Stimulated activated CD8-positive, alpha-beta memory T cell treated with anti-CD3 and anti-CD28 coated beads, Interleukin-4, amount 100 ng/mL, for 4 hours (primary cell): ENCODE measurements at places on chromosomes 11 and 22.

DNA sequence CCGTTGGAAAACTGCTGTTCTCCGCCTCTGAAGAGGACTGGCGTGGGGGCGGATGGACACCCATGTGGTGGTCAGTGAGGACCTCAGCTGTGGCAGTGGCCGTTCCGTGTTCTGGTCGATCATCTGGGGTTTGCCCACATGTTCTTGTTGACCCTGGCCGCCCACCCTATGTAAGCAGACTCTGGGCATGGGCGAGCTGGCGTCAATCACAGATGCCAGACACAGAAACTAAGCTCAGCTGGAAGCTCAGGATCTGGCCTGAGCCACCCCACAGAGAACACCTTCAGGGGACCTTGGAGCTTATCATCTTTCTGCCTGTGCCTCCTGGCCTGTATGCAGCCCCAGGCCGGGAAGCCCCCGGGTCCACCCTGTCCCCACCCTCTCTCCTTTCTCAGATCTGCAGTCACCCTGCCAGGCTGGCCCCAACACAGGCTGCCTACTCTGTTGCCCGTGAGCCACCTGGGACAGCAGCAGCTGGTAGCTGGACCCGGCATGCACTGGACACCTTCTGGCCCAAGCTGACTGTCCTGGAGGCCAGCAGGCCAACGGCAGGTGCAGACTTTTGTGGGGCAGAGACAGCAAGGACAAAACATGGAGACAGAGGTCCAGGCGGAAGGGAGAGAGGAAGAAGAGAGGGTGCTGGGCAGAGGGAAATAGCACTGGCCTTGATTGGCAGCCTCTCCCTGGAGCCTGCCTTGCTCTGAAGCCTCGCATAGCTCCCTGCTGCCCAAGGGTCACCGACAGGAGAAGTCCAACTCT, 91.5 kb downstream of the PHF21B start:
- DNase-seq = no peak

DNA sequence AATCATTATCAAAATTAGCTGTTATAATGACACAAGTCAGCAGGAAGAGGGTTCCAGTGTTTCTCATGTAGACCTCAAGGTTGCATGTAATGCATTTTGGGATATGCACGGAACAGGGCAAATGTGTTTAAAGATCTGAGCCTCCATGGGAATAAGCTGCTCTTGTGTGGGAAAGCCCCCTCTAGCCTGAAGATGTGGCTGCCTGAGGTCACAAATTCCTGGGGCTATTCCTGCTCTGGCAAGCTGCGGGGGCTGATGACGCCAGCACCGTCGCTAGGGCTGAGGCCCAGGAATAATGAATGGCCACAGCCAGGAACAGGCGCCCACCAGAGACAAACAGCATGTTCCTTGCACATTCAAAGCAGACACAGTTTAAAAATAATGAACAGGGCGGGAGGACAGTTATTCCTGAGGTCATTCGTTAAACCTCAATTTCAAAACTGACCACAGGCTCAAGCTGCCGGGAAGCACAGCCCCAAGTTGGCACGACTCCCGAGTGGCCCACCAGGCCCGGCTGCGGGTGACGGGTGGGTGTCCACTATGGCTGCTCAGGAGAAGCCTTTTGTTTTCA, 11.7 kb downstream of the OSBPL5 start:
- no peak for DNase-seq

- peak; percentile 2 for DNase-seq
Observed at GRCh38 chr11:125111001-125111342, 454 bp downstream of the TMEM218 start.

DNA sequence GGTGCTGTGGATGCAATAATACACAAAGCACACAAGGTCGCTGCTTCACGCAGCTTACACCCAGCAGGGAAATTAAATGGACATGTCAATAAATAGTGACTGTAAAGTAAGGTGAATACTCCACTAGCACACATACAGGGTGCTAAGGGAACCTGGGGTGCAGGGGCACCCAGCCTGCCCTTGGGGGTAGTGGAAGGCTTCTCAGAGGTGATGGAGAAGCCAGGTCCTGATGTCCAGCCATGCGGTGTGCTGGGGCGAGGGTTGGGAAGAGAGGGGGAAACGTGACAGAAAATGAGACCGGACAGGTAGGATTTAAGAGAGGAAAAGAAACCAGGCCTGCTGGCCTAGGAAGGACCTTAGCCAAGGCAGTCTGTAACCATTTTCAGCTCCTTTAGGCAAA, 200.5 kb downstream of the GRIK4 start:
- DNase-seq = no peak

DNA sequence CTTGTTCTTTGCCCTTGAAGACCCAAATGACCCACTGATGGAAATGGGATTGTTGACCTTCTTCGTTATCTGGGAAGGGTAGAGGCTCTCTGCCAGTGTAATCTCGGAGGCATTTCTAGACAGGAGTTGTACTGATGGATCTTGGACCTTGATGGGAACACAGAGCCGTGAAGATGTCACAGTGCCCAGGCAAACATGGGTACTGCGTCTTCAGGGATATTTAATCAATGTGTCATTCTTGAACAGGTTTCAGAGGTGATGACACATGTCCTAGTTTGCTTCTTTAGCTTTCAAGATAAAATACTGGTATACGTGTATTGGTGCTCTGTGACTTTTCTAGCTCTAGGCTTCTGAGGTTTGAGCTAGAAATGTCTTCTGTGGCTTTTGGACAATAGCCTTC, 6.2 kb downstream of the LDLRAD3 start:
- DNase-seq = no peak

- no peak for DNase-seq
Observed at GRCh38 chr11:126083829-126084607, 21.4 kb upstream of the CDON start.

GRCh38 chr11:12222055-12222792, 111.8 kb downstream of the MICAL2 start:
- no peak for DNase-seq

- no peak for DNase-seq
Observed at GRCh38 chr11:115333949-115334348, 170.3 kb downstream of the CADM1 start.

DNA sequence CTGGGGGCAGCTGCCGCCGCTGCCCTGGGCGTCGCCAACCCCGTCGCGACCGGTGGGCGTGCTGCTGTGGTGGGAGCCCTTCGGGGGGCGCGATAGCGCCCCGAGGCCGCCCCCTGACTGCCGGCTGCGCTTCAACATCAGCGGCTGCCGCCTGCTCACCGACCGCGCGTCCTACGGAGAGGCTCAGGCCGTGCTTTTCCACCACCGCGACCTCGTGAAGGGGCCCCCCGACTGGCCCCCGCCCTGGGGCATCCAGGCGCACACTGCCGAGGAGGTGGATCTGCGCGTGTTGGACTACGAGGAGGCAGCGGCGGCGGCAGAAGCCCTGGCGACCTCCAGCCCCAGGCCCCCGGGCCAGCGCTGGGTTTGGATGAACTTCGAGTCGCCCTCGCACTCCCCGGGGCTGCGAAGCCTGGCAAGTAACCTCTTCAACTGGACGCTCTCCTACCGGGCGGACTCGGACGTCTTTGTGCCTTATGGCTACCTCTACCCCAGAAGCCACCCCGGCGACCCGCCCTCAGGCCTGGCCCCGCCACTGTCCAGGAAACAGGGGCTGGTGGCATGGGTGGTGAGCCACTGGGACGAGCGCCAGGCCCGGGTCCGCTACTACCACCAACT, 1.0 kb downstream of the FUT4 start:
- DNase-seq = no peak

DNA sequence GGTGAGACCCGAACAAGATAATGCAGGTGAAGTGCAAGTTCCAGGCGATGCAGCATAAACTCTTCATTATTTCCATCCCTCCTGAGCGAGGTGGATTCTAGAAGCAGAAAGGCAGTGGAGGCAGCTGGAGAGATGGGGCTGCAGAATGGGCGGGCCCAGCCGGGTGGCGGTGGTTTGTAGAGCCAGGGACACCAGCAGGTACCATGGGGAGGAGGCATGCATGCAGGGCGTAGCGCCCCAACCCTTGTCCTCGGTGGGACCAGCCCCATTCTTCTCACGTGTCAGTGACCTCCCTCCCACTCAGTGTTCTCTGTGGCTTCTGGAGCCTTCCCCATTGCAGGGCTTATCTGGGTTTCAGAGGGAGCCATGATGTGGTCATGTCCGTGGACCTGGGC, 38.0 kb downstream of the MPPED1 start:
- no peak for DNase-seq
